ENCODE measurements at places on chromosomes 12 and 14. TPM values are rescaled to one million over a fixed set of nuclear protein-coding genes. Genes with fewer than 3 reads are reported as not detected.

DEGS2 gene
- 36.9 TPM for total RNA-seq

TCL1B gene
- total RNA-seq = not detected

- DNase-seq = no peak
Observed at GRCh38 chr12:308511-308910, 45.9 kb upstream of the SLC6A13 start.

GRCh38 chr14:95217391-95217900, 60.1 kb upstream of the DICER1 start:
- no peak for DNase-seq

DNA sequence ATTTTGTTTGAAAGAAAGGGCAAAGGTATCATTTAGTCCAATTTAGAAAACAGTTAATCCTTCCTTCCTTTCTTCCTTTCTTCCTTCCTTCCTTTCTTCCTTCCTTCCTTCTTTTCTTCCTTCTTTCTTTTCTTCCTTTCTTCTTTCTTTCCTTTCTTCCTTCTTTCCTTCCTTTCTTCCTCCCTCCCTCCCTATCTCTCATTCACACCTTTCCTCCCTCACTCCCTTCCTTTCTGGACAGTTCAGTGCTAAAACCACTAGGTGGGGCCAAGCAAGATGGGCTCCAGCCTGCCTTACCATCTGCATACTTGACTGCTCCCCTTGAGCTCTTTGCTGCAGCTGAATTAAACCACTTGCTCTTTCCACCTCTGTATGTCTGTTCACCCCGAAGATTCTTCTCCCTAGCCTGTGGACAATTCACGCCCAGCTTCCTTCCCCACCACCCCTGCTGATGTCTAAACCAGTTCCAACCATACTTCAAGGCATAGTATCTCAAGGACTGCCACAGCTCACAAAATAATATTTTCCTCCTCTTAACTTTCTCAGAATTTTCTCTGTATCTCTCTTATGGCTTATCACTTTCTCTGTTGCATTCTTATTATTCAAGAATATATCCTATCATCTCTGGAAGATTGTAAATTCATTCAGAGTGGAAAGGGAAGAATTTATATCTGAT, 78.0 kb downstream of the DBX2 start:
- DNase-seq = no peak

MYH7 gene
- not detected for total RNA-seq
